ENCODE measurements at places on chromosomes 6 and 20.

- DNase-seq: peak; percentile 37
Observed at GRCh38 chr6:4914420-4915159, 89.2 kb downstream of the RPP40 start.

GRCh38 chr6:34969662-34970265, 80.7 kb downstream of the ANKS1A start:
- DNase-seq: peak; percentile 85

DNA sequence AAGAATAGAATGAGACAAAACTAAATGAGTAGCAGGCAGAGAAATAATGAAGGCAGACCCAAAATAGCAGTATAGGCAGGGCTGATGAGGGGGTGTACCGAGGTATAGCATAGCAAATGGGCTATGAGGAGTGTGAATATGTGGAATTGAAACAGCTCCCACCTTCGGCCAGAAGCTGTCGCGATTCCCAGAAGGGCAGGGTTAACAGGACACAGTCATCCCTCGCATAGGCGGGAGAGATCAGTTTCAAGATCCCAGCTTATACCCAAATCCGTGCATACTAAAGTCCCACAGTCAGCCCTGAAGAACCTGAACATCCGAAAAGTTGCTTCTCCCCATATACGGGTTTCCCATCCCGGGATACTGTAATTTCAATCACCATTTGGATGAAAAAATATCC, 82.7 kb downstream of the PTPRK start:
- DNase-seq: no peak

DNA sequence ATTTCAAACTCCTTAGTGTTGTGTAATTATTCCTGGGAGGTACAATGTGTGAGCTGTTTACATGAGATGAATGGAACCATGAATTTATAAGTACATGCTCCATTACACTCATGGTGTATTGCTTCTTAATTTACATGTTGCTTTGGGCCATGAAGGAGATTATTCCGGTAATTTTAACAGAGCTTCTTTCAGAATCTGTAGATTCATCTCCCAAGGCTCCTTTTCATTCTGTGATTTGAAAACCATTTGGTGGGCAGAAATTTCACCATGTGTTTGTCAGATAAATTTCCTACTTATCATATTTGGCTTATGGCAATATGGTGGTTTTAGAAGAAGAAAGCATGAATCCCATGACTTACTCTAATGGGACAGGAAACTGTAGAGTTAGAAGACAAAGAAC, 421.6 kb upstream of the EYS start:
- DNase-seq: no peak

GRCh38 chr6:21201187-21201586, 392.4 kb upstream of the SOX4 start:
- DNase-seq: no peak

- DNase-seq: peak; percentile 79
Observed at GRCh38 chr20:4728120-4728760, 6.5 kb downstream of the PRND start.

- DNase-seq: peak; percentile 98
Observed at GRCh38 chr6:25660512-25660911, 8.5 kb downstream of the SCGN start.

GRCh38 chr6:160766989-160767646, 65.1 kb downstream of the PLG start:
- peak; percentile 81 for DNase-seq

- DNase-seq: no peak
Observed at GRCh38 chr6:106212576-106212975, 113.0 kb downstream of the ATG5 start.

- DNase-seq: no peak
Observed at GRCh38 chr6:147961481-147962141, 381.0 kb upstream of the SASH1 start.

DNA sequence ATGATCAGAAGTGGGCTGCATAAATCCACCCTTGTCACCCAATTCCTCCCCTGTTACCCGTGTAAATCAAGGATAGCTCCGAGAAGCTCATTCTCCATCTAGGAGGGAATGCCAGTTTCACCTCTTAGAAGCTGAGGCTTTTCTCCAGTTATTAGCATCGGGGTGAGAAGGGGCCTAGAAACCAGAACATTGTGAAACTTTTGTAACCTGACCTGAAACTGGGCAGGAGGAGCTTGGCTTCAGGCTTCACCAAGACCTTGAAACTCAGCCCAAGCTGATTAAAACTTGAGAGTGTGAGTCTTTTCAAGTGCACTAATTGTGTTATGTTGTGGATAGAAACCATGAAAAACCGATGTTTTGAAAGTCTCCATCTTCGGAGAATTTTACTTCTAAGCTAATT, 103.1 kb downstream of the BMP2 start:
- no peak for DNase-seq

GRCh38 chr6:168000198-168001028, 2.9 kb downstream of the KIF25 start:
- no peak for DNase-seq

GRCh38 chr6:76057469-76057868, 15.0 kb downstream of the IMPG1 start:
- no peak for DNase-seq

DNA sequence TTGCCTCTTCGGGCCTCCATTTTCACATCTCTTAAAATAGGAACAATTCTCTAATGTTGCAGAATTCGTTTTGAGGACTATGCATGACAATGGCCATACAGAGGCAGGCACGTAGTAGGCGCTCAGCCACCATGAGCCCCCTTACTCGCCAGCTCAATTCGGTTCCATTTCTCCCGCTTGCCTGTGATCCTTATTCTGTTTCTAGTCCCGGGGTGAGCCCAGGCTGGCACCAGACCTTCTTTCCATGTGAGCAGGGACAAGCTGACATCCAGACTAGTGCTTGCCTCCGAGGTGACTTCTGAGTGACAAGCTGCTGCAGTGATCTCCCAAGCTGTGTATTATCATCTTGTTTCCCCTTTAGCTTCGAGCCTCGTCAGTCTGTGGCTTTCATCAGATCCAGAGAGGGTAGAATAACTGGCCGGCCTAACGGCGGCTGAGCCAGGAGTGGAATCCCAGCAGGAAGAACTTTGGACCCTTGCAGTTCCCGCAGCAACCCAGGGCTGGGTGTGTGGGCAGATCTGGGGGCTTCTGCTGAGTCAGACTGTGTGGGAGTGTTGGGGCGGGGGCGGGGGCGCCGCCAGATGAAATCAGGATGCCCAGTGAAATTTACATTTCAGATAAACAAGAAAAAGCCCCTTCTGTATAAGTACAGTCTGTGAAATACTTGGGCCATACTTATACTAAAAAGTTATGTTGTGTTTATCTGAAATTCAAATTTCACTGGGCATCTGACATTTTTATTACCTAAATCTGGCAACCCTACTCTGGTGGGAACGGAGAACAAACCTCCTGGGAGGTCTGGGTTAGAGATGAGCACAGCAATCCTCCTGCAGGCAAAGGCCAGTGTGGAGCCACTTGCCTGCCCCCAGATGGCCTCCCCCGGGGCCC, 10.9 kb downstream of the BANF2 start:
- DNase-seq: no peak

DNA sequence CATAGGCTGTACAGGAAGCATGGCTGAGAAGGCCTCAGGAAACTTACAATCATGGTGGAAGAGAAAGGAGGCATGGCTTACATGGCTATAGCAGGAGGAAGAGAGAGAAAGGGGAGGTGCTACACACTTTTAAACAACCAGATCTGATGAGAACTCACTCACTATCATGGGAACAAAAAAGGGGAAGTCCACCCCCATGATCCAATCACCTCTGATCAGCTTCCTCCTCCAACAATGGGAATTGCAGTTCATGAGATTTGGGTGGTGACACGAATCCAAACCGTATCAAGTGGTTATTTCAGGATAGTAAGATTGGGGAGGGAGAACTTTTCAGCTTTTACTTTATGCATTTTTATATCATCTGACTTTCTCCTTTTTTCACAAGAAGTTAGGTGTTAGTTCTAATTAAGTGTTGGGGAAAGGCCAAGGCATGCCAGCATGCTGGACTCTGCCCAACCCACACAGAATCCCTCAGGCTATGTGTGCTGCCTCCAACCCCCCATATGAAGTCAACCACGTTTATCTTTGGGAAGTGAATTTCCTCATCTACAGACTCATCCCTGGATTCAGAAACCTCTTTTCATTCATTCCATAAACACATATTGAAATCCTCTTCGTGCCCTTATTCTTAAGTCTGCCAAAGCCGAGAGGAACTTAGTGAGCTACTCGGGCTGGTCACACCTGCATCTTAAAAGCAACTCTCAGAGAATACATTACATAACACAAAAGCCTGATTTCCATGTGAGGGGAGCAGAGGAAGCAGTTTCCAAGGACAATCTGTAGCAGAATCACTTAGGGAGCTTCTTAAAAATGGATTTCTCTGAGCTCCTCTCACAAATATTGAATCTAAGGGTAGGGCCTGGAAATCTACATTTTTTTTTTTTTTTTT, 16.7 kb upstream of the CLIC5 start:
- DNase-seq: peak; percentile 42

DNA sequence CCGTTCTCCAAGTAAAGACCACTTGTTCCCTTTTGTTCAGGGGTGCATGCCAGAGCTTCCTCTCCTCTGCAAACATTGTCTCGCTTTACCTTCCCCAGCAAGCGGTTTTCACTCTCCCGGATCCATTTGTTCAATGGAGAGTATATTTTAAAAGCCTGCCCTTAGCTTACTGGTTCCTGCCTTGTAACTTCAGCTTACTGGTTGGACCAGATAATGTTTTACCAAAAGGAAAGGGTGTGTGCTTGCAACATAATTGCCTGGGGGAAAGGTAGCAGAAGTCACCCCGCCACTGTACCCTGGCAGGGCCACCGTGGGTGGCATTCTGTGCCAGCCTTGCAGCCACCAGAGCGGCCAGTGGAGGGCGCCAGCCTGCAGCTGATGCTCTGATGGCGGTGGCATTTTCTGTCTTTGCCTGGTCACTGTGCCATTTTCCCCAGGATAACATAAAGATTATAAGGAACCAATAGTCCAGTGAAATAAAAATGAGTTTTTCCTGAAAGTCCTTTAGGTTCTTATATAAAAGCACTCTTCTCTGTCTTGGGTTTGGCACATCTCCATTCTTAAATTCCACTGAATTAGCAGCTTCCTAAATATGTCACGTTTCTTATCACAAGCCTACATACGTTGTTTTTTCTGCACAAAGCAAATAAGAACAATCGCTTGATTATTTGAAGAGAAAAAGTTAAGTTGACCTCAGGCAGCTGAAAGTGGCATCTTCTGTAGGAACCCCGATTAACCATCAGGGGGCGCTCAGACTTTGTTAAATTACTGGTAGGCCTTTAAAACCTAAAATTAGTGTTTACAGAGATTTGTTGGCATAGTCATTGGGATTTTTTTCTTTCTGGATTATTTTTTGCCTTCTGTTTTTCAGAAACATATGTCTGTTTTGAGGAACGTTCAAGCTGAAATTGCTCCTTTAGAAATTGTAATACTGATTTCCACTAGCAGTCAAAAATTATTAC, 67.4 kb upstream of the XRN2 start:
- peak; percentile 73 for DNase-seq

GRCh38 chr20:62382306-62383198, 4.4 kb upstream of the RPS21 start:
- peak; percentile 88 for DNase-seq

GRCh38 chr6:57173056-57173885, 1.1 kb downstream of the BAG2 start:
- peak; percentile 32 for DNase-seq

DNA sequence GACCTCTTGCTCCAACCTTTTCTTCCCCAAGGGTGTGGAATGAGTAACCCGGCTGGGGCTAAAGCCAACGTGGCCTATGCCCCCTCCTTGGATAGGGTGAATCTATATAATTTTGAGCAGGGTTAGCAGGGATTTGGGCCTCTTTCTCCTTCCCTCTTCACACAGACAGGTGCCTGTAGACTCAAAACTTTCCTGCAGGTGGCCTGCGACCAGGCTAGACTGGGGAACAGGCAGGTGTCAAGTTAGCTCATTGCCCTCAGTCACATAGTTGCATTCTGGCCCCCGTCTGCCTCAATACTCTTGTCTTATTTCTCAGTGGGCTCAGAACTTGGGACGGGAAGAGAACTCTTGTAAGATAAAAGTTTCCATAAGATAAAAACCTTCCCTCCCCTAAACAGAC, 243.0 kb downstream of the ATXN1 start:
- DNase-seq: no peak

GRCh38 chr6:169370054-169370453, 116.4 kb upstream of the THBS2 start:
- DNase-seq: peak; percentile 52

DNA sequence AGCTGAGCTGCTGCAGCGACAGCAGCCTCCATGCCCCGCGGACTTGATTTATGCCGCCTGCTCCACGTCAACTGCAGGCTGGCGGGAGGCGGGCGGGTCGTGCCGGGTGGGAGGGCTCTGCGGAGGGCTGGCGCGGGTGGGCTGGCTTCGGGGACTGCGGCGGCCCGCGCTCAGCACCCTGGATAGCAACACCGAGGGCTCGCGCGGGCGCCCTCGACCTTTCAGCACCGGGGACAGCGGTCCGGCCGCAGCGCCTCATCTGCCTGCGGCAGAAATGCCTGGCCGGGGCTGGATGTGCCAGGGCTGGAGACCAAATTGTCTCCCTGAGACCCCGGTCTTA, 792 bp downstream of the SNAP25 start:
- DNase-seq: peak; percentile 61

- peak; percentile 5 for DNase-seq
Observed at GRCh38 chr6:29424575-29424974, 9.8 kb downstream of the OR12D1 start.

Measured in epithelial cell of esophagus (primary cell).